HCT116 (cell line): ENCODE measurements at places on chromosomes 6 and 20. TPM values are rescaled to one million over a fixed set of nuclear protein-coding genes. Genes with fewer than 3 reads are reported as not detected.
A peak's percentile ranks its signal among the peaks of the same experiment; 100 is the strongest.

EFCAB8 gene
- total RNA-seq = 0.42 TPM

DNA sequence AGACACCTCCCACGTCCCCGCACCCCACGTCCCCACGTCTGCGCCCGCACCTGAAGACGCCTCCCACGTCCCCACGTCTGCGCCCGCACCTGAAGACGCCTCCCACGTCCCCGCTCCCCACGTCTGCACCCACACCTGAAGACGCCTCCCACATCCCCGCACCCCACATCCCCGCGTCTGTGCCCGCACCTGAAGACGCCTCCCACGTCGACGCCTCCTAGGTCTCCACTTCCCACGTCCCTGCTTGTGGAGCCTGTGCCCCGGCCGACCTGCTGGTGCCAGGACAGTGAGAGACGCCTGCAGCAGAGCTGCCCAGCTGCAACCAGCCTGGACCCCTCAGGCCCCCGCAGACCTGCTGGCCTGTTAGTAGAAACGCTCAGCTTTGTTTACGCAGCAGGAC is 22.6 kb downstream of the ANKRD60 start:
- H3K4me1 ChIP-seq = no peaks in the 10 kb centered on the region
- H3K4me3 ChIP-seq = no peak overlapping the region
- no peak overlapping the region for H3K27ac ChIP-seq
- DNase-seq = no peak
- H3K36me3 ChIP-seq = no peaks in the 10 kb centered on the region

DNA sequence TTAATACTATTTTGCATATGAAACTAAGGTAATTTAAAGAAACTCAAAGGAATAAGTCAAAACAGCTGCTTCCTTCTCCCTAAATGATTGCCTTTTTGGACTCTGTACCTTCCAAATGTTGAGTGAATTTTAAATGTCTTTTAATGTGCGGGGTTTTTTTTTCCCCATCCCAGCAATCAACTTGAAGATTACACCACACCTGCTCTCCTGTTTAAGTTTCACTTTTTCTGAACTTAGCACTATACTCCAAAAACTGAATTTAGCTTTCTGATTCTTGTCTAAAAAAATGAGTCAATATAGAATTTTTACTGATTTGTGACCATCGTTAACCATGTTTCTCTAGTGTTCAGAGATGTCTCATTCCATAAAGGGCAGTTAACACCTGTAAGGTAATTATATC is 220.8 kb upstream of the THEMIS start:
- no peaks in the 10 kb centered on the region for H3K36me3 ChIP-seq
- no peak overlapping the region for H3K4me3 ChIP-seq
- DNase-seq = no peak
- H3K27me3 ChIP-seq = no peaks in the 10 kb centered on the region

GRCh38 chr20:21228511-21228910 is 74.6 kb upstream of the XRN2 start:
- no peak overlapping the region for H3K27ac ChIP-seq
- DNase-seq = no peak
- peaks cover 6% of the 10 kb centered on the region for H3K4me1 ChIP-seq
- no peaks in the 10 kb centered on the region for H3K36me3 ChIP-seq
- no peaks in the 10 kb centered on the region for H3K27me3 ChIP-seq
- no peak overlapping the region for H3K4me3 ChIP-seq

DNA sequence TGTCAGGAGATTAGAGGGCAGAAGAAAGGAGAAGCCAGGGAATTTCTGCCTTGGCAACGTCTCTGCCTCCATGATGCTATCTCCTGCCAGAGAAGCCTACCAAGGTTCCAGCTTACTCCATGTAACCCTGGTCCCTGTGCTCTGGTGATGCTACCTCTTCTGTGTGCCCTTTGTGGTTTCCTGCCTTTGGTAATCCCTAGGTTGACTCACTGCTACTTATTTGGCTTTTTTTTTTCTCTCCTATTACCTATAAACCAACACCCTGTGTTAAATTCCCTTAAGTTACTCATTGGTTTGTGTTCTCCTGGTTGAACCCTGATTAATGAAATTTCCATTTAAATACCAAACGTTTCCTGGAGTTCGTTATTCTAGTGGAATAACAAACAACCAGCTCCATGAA is 527.8 kb upstream of the FLRT3 start:
- no peak overlapping the region for H3K27ac ChIP-seq
- no peaks in the 10 kb centered on the region for H3K27me3 ChIP-seq
- peaks cover 7% of the 10 kb centered on the region for H3K4me1 ChIP-seq
- no peaks in the 10 kb centered on the region for H3K36me3 ChIP-seq
- H3K4me3 ChIP-seq = no peak overlapping the region

- no peak overlapping the region for H3K4me3 ChIP-seq
- no peaks in the 10 kb centered on the region for H3K36me3 ChIP-seq
- DNase-seq = no peak
- H3K27ac ChIP-seq = peak overlapping the region; percentile 37
- H3K27me3 ChIP-seq = no peaks in the 10 kb centered on the region
These were observed 100.2 kb downstream of the PSMB1 start for GRCh38 chr6:170452767-170453545.

- H3K27ac ChIP-seq = no peak overlapping the region
- peaks cover 53% of the 10 kb centered on the region for H3K27me3 ChIP-seq
- H3K4me3 ChIP-seq = no peak overlapping the region
- no peaks in the 10 kb centered on the region for H3K36me3 ChIP-seq
- H3K4me1 ChIP-seq = no peaks in the 10 kb centered on the region
- DNase-seq = no peak
These were observed 64.4 kb downstream of the SNAP25 start for GRCh38 chr20:10282979-10283456.
